ENCODE measurements at places on chromosomes 7 and 10.

GRCh38 chr7:137862358-137862757, 15.6 kb upstream of the DGKI start:
- no peak for DNase-seq

GRCh38 chr7:144827621-144828020, 8.2 kb downstream of the TPK1 start:
- no peak for DNase-seq

DNA sequence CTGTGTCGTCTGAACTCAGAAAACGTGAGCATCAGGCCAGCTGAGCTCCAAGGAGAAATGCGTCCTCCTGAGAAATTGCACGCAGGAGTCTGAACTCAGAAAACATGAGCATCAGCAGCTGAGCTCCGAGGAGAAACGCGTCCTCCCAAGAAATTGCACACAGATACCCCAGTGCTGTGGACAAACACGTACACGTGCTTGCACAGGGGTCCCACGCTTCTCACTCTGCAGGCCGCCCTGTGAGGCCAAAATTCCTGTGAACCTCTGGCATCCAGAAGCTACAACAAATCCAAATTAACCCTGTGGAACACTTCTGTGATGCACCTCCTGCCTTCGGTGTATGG, 133.8 kb downstream of the WDR37 start:
- no peak for DNase-seq

GRCh38 chr10:34908481-34908880, 93.4 kb upstream of the PARD3 start:
- DNase-seq = no peak

DNA sequence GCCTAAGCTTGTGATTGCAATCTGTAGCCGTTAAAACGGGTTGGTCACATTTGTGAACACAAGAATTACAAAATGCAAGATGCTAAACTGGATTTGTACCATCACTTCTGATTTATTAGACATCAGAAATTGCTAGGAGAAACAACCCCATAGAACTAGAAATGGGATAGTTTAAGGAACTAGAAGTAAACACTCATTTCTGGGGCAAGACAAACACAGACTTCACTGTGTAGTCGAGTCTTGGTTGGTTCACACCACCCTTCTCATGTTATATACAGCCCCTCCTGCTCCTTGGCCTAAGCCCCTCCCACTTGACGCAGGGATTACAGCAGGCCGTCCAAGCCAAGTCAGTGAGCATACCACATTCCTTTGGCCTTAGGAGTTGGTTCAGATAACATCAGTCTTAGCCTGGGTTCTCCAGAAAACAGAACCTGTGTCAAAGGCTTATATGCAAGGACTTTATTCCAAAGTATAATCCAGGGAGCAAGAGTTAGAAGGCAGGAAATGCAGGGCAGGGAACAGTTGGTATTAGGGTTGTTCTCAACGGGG, 2.0 kb upstream of the NRAP start:
- no peak for DNase-seq

DNA sequence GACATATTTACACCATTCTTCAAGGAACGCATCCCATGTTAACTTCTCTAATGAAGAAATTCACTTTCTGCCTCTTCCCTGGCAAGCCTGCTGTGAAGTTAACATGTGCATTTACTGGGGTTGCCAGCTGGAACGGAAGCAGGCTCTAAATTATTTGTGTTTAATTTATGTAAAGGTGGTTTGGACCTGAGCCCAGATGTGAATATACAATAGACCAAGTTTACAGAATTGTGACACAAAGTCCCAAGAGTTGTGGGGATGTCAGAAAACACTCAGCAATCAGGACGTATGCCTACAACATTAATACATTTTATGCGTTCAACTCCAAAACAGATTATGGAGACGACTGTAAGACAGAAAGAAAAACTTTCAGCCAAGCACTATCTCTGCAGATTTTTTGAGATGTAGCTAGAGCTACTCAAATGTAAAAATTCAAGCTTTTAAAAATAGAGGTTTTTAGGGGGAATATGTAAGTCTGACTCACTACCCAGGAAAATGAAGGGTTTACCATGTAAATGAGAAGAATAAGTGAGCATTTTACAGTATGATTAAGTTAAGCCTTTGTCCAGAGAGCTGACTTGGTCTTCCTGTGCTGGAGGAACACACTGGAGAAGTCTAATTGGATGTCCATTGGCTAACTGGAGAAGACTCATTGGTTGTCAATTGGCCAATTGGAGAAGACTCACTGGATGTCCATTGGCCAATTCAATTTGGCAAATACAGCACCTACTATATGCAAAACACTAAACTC, 19.5 kb downstream of the NRP1 start:
- no peak for DNase-seq

GRCh38 chr10:116690356-116691322, 51.7 kb downstream of the HSPA12A start:
- no peak for DNase-seq

- DNase-seq = no peak
Measured at GRCh38 chr7:50612704-50613103, 47.5 kb upstream of the DDC start.

GRCh38 chr7:80488851-80489370, 23.0 kb downstream of the GNAT3 start:
- DNase-seq = no peak

DNA sequence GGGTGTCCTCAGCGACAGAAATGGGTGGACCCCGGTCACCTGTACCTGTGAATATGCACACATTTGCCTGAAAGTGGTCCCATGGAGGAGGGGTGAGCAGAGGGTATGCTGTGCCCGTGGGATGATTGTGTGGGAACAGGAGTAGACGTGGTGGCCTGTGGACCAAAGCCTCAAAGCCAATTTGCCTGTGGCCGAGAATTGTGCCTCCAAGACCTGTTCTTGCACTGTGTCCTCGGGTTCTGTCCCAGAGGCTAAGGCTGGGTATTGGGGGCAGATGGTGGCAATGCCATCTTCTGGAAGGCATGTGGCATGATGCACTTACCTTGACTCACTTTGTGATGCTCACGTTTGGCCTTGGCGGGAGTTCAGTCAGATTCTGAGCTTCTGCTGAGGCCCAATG, 351.0 kb downstream of the TCERG1L start:
- no peak for DNase-seq

- peak; percentile 80 for DNase-seq
Measured at GRCh38 chr7:47179812-47180515, 401.9 kb downstream of the TNS3 start.

GRCh38 chr7:48118041-48118440, 29.0 kb downstream of the UPP1 start:
- no peak for DNase-seq

GRCh38 chr7:2526659-2527504, 7.3 kb downstream of the LFNG start:
- DNase-seq = no peak

DNA sequence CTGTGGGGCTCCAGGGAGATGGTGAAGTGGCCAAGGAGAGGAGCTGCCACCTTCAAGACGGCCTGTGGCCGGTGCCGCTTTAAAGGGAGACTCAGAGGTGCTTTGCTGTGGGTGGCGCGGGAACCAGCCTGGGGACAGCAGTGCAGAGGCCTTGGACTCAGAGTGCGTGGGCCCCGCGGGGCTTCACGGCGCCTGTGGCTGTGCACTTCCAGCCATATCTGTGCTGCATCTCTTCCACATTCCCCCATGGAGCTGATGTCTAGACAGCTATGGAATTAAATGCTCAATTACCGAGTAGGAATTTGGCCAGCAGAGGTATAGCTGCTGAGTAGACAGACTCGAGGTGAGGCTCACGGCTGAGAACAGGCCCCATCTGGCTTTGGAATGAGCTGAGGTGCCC, 41.7 kb downstream of the HTRA1 start:
- DNase-seq = no peak

GRCh38 chr10:24958721-24959381, 6.4 kb upstream of the PRTFDC1 start:
- DNase-seq = no peak

GRCh38 chr7:112225006-112225405, 18.5 kb downstream of the ZNF277 start:
- DNase-seq = no peak

DNA sequence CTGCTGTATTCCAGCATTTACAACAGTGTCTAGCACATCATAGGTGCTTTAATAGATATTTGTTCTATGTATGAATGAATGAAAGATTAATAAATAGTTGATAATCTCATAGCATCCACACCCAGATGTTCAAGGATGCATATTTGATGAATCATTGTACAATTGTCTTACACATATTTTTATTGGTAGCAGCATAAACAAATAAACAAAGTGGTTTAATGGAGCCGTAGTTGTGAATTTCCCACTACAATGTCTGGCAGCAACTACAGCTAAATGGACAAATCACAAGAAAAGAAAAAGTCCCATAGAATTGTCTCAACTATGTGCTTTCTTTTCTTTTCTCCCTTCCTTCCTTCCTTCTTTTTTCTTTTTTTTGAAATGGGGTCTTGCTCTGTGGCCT, 150.8 kb downstream of the NRP1 start:
- no peak for DNase-seq

DNA sequence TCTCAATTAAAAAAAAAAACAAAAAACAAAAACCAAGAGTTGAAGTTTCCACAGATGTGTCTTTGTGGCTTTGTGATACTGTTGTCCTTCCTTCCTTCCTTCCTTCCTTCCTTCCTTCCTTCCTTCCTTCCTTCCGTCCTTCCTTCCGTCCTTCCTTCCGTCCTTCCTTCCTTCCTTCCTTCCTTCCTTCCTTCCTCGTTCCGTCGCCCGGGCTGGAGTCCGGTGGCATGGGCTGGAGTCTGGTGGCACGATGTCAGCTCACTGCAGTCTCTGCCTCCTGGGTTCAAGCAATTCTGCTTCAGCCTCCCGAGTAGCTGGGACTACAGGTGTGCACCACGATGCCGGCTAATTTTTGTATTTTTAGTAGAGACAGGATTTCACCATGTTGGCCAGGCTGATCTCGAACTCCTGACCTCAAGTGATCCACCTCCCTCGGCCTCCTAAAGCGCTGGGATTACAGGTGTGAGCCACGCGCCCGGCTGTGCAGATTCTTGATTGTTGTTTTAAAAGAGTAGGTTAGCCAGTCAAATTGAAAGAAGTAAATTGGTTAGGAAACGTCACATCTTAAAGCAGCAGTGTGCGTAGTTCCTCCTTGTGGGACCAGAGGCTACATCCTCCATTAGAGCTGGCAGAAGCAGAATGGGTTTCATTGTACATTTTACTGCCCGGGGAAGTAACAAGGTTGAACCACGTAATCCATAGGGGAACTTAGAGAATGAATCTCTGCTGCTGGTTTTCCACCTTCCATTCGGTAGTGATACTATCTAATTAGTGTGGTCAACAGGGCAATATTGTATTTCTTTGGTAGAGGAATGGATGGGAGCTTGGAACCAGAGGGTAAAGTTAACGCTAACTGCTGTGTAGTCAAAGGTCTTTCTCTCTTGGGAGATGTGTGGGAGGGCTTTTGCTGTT, 20.6 kb downstream of the DNAJB6 start:
- DNase-seq = peak; percentile 30

- DNase-seq = no peak
Measured at GRCh38 chr10:74936577-74937265, 110.3 kb downstream of the KAT6B start.

- no peak for DNase-seq
Measured at GRCh38 chr7:33979807-33980355, 74.5 kb downstream of the BMPER start.

DNA sequence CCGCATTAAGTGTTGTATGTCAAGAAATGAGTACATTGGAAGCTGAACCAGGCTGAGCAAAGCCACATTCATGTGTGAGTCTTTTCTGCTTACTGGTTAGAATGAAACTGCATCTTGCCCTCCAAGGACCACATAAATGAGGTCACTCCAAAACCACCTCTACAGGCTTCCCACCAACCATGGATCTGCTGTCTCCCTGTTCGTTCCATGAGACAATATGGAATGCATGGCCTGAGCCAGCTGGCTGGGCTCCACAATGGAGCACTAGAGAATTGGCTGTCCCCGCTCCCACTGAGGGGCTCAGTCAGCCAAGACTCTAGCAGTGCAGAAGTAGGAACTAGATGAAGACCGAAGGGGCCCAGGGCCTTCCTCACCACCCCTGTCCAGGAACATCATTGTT, 120.8 kb downstream of the TNS3 start:
- no peak for DNase-seq

GRCh38 chr7:9945131-9945530, 1028.5 kb upstream of the PHF14 start:
- no peak for DNase-seq

Data from suppressor macrophage (primary cell).